ENCODE measurements at places on chromosomes 3 and 15.

DNA sequence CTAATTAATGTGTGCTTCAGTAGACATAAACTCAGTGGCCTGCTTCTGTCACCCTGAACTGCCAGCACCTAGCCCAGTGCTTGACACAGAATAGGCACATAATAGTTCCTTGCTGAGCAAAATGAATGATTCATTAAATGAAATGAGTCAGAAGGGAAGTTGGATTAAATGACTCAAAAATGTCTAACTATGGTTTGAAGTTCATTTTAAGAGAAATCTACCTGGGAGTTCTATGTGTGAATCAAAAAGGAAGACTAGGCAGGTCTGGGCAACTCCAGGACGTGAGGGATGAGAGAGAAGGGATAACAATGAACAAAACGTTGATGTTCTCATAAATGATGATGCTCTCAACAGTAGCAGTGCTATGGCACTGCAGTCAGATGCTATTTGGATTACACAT is 175.0 kb downstream of the CFAP20DC start:
- DNase-seq: no peak

- no peak for DNase-seq
Measured at GRCh38 chr15:52496776-52497470, 31.8 kb downstream of the MYO5A start.

GRCh38 chr3:52405601-52406110 is 39.2 kb downstream of the SEMA3G start:
- DNase-seq: no peak

DNA sequence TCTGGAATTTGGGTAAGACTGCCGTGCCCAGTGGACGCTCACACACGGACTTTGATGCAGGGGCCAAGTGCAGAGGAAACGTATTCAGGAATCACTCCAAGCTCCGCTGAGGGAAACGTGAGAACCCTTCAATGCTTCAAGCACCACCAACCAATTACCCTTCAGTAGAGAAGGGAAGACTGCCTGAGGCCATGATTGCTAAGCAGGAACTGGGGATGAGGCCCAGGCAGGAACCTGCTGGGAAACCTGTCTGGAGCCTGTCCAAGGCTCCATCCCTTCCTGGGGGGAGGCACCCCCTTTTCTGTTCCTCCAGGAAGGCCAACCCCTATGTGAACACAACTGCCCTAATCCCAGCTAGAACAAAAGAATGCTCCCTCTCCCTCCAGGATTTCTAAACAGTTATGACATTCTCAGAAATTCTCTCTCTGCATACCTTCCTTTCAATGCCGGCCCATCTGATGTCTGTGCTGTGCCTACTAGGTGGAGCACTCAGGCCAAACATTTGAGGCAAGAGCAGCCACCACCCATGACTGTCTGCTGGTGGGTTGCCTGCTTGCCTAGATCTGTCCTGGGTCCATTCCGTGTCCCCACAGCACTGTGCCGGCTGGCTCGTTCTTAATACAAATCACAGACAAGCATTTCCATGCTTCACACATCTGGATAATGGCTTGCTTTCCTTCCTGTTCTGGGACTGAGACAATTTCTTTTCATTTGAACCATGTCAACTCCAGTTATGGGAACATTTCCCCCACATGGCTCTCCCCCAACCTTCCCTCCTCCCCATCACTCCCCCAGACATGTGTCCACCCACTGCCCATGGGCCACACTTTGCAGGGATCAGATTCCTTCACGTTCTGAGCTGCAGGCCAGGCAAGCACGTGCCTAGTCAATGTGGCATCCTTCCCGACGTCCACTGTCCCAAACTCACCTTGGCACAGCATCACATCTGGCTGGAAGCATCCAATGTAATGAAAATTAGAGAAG is 149.4 kb downstream of the ADAMTS17 start:
- no peak for DNase-seq

GRCh38 chr3:72657666-72658065 is 190.6 kb downstream of the SHQ1 start:
- no peak for DNase-seq

- no peak for DNase-seq
Measured at GRCh38 chr3:159919873-159920272, 68.8 kb upstream of the IL12A start.

GRCh38 chr15:55661428-55661827 is 73.3 kb upstream of the PYGO1 start:
- DNase-seq: no peak

DNA sequence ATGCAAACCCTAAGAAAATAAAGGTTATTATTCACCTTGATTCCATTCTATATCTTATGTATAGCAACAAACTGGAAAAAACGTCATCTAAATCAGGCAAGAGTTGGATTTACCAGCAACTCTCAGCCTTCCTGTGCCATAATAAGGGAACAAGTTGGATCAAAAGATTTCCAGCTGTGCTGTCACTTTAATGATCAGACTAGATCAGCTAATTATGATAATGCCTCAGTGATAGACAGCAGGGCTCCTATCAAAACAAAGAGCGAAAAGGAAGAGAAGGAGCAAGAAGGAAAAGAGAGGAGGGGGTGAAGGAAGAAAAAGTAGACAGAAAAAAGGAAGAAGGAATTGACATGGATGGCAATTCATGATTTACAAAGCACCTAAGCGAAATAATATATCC is 36.7 kb upstream of the BCL6 start:
- no peak for DNase-seq

DNA sequence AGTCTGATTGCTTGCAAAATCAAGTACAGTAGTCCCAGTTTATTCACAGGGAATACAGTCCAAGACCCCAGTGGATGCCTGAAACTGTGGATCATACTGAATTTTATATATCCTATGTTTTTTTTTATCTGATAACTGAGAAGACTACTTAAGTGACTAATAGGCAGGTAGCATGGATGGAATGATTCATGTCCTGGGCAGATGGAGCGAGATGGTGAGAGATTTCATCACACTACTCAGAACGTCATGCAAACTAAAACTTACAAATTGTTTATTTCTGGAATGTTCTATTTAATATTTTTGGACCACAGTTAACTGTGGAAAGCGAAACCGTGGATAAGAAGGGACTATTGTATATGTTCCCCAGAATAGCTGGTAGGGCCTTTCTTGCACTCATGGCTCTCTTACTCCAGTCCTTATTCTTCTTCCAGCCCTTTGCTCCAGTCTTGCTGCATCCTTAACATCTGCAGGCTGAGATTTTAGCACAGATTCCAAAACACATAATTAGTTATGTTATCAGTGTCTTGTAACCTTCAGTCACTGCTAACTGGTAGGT is 290.0 kb downstream of the ADAMTSL3 start:
- DNase-seq: no peak

DNA sequence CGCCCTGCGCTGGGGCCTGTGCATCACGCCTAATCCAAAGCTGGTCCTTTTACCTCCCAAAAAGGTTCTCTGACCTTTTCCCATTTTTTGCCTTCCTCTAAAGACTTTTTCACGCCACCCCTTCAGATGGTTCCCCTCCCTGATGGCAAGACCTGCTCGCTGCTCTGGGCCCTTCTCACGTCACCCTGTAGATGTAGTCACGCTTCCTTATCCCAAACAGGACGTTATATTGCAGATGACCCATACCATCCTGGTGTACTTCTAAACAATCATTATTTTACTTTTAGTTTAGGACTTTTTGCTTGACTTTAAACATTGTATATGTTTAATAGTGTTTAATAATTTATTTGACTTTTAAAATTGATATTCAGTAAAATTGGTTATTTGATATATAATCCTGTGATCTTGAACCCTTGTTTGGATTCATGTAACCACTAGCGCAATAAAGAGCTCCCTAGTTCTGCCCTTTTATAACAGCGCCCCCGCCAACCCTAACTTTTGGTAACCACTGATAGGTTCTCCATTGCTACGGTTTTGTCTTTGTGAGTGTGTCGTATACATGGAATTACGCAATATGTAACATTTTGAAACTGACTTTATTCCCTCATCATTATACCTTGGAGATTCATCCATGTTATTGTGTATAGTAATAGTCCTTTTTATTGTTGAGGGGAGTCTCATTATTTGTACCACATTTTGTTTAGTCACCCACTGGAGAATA is 159.0 kb upstream of the CHRNA7 start:
- no peak for DNase-seq

DNA sequence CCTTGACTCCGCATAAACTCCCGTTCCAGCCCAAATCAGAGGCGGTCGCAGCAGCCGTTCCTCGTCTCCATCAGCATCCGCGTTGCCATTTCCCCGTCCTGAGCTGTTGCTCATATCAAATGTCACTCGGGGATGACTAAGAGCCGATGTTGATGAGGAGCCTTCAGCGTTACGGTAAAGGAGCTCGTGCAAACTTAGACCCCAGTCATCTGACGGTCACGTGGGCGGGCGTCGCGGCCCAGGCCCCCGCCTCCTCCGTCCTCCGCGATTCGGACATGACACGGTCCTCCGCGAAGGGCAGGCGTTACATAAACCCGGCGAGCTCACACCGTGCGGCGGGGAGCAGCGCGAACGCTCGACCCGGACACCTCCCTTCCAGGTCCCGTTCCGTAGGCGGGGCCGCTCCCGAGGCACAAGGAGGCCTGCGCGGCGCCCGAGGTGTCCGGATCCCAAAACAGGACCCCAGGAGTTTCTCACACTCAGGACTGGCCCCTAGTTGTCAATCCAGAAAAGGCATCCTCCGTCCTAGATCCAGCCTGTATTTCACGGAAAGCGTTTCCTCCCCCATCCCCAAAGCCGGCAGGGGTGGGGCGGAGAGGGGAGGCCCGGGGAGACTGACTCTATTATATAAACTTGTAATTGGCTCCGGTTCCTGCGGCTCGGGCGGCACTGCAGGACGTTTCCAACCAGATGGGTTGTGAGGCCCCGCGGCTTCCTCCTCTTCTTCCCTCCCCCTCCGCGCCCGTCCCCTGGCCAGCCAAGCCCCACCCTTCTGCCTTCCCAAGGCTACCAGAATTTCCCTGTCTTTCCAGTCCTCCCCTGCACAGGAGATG is 100.0 kb upstream of the IGF1R start:
- DNase-seq: no peak

- DNase-seq: no peak
Measured at GRCh38 chr3:34202975-34203374, 404.5 kb downstream of the PDCD6IP start.

DNA sequence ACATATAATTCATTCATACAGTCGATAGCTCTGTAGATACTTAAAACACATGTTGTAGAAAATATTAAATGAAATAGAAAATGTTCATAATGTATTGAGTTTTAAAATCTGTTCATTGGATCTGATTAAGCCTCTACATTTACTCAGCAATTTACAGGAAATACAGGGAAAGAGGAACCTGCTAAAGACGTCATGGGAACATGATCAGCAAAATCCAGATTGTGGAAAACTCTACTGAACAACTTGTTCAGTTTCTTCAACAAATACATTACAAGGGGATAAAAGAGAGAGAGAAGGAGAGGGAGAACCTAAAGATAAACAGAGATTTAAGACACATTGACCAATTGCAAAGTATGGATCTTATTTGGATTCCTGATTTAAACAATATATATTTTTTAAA is 46.7 kb downstream of the KLHL6 start:
- no peak for DNase-seq

DNA sequence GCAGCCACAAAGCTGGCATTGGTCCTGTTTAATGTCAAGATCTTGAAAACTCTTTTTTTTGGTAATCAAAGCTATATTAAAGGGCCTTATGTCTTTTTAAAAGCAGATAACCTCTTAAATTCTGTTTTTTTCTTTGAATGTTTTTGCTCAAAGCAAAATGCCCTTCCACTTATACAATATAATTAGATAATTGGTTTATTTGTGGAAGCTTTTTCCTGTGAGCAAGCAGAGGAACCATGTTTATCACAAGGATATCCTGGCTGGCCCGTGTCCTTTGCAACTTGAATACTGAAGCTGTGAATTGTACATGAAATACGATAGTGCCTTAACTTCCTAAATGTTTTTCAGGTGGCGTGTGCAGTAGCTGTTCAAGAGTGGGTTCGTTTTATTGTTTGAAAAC is 2.6 kb downstream of the ST3GAL6 start:
- DNase-seq: no peak

GRCh38 chr3:192918275-192918588 is 576 bp upstream of the MB21D2 start:
- no peak for DNase-seq

DNA sequence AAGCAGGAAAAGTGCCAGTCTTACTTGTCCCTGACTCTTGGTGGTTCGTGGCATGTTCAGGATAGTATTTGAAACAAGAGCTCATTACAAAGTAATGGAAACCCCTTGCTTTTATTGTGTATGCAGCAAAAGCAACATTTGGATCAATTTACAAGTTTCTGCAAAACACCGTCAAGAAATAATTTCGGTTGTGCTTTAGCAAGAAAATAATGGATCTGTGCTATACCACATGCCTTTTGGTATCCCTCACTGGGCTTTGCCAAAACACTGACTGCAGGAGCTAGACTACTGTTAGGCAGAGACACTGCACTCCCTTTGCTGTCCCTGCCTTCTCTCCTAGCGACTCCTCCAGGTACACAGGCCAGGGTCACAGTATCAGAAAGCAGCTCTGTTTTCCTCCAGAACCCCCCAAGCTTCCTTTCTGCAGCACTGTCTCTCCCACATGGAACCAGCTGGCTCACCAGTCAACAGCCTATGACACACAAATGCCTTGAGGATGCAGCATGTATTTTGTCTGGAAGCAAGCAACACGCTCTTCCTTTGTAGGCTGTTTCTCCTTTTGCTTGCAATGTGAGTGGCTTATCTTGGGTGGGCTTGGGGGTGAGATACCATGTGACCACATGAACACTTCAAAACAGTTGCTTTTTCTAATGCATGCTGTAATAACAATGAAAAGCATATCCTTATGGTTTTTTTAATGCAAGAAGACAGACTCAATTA is 111.4 kb downstream of the PGPEP1L start:
- DNase-seq: no peak

DNA sequence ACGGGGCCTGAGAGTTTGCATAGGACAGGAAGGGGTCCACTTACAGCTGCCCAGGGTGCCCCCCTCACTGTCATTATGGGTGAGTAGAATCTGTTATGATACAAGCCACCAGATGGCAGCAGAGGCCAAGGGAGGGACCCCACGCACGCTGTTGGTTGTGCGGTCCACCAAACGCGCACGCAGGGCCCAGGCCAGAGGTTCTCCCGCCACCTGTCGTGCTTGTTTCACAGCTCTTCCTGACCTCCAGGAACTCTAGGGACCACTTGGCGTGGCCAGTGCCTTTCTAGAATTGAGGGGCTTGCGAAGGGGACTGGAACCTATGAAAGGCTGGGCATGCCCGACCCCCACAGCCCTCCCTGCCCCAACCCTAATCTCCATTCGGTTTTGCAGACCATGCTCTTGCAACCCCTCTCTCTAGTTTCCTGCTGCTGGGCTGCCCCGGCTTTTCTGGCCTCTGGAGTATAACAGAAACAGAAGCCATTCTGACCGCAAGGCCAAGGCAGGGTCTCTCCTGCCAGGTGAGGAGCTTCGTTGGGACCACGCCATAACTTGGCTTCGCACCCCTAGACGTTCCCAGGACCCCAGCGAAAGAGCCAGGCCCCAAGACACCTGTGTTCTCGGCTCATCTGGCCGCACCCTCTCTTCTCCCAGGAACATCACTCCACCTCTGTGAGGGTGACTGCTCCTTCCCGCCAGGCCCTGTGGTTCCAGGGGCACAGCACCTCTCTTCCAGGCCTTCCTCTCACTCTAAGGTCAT is 46.0 kb downstream of the ALDH1L1 start:
- DNase-seq: peak; percentile 4
